ENCODE measurements at places on chromosomes 1 and 21.

DNA sequence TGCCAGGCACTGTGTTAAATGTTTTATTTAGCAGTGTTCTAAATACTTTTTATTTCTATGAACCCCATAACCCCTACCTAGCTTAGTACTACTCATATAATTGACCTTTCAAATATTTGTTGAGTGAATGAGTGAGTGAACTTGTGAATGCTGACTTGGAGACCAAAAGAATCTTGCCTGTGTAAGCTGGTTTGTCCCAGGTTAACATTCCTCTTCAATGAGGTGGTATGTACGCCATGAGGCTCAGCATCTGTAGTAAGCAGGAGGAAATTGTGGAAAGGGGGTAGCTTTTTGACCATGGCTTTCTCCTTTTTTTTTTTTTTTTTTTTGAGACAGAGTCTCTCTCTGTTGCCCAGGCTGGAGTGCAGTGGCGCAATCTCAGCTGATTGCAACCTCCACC is 14.6 kb downstream of the MED18 start:
- DNase-seq = no peak

DNA sequence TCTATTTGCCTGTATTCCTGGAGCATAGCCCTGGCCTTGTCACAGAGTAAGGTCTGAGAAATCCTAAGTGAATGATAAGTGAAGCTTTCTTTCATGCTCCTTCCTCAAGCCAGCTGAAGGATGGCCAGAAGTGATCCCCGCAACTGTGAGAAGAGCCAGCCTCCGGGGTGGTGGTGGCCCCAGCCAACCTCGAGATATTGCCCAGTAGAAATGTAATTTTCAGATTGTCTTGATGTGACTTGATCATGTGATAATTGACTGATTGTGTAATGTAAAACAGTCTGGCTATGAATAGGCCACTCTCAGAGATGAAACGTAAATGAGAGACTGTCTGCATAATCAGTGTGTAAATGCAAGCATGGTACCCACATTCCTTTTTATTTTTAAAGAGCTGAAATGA is 242.4 kb upstream of the CAMK1G start:
- no peak for DNase-seq

GRCh38 chr1:162213281-162213912 is 143.9 kb downstream of the NOS1AP start:
- no peak for DNase-seq

DNA sequence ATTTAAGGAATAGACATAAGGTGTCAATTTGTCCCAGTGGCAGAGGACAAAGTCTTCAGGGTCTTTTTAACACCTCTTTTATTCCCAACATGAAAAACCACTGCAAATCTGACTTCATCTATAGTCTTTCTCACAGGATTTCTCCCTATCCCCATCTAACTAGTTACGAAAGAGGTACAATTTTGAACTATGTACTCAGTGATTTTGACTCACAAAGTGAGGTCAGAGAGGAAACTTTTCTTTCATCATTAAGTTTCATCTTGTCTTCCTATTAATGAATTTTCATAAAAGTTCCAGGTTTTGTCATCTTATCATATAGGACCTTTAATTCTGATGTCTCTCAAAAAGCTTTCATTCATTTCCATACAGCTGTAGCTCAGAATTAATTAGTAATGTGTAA is 63.3 kb downstream of the ASH1L start:
- no peak for DNase-seq

DNA sequence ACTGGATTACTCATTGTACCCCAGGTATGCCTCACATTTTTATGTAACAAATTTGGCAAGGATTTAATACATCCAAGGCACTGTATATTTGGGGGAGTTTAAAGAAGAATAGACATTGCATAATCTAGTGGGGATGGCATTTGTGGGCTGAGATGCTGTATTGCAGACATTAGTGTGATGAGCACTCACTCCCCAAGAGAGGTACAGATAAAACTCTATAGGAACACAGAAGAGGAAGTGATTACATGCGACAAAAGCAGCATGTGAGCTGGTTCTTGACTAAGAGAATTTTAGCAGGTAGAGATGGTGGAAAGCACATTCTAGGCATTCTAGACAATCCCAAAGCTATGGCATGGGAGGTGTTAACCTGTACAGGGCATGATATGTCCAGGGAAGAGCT is 24.2 kb upstream of the CDC14A start:
- DNase-seq = no peak

- DNase-seq = no peak
These were observed 115.2 kb upstream of the ATP1A1 start for GRCh38 chr1:116257836-116258235.

DNA sequence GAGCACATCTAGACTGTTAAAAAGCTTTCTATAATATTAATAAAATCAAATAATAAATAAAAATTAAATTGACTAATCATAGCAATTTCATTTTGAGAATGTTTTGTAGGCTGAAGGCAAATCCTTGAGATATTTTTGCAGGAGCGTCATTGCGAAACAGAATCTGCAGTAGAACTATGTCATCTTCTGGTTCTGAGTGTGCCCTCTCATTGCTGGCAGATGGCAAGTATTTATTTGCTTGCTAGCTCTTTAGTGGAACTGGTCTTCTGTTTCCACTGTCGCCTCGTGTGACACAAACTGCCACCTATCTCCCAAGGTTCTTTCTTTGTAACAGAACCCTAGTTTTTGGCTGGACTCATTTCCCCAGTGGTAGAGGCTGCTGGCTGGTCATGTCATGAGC is 19.0 kb upstream of the IRF2BP2 start:
- DNase-seq = no peak
